Tongue (tissue), 3 donors: ENCODE measurements at places on chromosomes 13 and 19. TPM values are rescaled to one million over a fixed set of nuclear protein-coding genes. Genes with fewer than 3 reads are reported as not detected.

The SIGLEC11 gene
- 0.92 TPM for total RNA-seq

The SIGLEC12 gene
- not detected for total RNA-seq

GRCh38 chr19:1808395-1808731 lies 3.7 kb downstream of the ATP8B3 start:
- no peak for DNase-seq

DNA sequence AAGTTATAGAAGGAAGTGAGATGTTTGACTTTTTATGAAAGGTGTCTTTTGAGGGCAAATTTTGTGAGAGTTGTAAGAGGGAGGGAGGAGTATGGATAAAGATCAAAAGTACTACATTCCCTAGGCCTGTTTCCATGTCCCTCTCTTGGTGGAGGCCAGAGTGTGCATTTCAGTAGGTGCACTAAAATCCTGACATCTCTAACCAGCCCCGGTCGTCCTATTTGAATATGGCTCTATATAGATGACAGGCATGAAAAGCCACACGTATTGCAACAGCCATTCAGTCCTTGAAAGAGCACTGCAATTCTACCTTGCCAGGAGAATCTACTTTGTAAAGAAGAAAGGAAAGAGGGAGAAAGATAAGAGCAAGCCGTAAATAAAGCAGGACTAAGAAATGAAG lies 510.1 kb downstream of the IRS2 start:
- DNase-seq = no peak

GRCh38 chr19:49440439-49441209 lies 703 bp downstream of the SLC17A7 start:
- no peak for DNase-seq

DNA sequence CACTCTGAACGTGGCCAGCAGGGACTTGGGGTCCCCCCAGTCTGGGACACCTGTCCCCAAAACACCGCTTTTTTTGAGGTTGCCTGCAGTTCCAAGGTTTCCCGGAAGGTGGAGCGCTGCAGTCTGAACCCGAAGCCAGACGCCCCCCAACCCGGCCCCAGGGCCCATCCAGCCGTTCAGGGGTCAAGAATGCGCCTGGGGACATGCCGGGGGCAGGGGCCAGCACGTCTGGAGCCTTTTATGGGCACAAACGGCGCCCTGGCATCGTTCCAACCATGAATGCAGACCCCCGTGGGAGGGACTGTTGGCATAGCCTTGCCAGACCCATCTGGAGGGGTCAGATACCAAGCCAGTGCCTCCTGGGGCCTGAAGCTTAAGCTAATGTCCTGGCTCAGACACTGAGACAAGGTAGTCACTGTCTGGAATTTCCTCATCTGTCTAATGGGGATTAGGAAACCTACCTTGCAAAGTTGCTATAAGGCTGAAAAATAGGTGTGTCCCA lies 6.9 kb downstream of the S1PR5 start:
- DNase-seq = no peak
